ENCODE measurements at places on chromosomes 2 and 18.
A peak's percentile ranks its signal among the peaks of the same experiment; 100 is the strongest.

DNA sequence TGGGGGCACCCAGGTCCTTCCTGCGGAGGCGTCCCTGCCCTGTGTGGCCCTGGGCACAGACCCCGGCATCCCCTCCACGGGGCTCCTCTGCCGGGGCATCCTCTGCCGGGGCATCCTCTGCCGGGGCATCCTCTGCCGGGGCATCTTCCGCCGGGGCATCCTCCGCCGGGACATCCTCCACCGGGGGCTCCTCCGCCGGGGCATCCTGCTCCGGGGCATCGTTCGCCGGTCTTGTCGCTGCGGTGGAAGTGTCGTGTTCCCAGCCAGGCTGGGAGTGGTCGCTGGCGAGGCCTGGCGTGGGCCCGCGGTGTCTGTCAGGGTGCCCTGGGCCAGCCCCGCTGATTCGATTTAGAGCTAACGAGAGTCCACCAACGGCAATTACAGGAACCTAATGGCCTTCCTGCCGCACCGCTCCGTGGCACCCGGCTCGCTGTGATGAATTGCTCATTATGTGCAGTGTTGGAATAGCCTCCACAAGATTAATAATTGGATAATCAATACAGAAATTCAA, 115.1 kb downstream of the NFATC1 start:
- no peak for DNase-seq

- no peak for DNase-seq
Observed at GRCh38 chr2:121686218-121686617, 37.0 kb upstream of the CLASP1 start.

GRCh38 chr18:31878358-31878757, 64.6 kb downstream of the TRAPPC8 start:
- no peak for DNase-seq

GRCh38 chr18:25416374-25416773, 64.4 kb upstream of the ZNF521 start:
- DNase-seq, result no peak

DNA sequence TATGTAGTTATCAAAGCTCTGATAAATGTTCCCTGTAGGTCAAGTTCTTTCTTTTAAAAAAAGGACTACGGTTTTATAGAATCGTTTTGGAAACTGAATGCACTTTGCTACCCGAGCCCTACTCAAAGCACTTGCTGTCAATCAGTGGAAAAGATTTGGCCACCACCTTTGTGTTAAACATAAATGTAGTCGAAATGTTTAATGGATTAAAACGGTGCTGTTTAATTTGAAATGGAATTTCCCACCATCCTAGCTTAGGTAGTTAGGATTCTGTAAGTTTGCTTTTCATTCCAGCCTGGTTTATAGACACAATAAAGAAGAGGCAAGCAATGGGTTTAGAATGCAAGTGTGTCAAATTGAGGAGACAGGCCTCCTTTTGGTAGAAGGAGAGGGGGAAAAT, 69.4 kb upstream of the MMADHC start:
- no peak for DNase-seq

GRCh38 chr2:163909411-163910080, 173.7 kb upstream of the FIGN start:
- no peak for DNase-seq

- DNase-seq, result no peak
Observed at GRCh38 chr2:227339098-227339599, 14.1 kb downstream of the MFF start.

- no peak for DNase-seq
Observed at GRCh38 chr2:69053416-69053965, 40.5 kb downstream of the ANTXR1 start.

DNA sequence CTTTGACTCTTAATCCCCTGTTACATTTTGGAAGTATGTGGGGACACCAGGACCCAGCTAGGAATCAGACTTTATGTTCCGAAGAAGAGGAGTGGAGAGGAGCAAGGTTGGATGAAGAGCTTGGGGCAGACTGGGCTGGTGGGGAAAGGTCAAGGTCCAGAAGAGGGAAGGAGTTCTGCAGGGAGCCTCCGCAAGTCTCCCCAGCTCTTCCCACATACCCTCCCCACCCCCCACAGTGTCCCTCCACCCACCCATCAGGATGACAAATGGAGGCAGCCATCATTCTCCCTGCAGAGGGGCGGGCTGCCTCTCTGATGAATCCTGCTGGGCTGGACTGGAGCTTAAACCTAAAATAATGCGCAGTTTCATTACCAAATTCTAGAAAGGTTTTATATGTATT, 77.2 kb downstream of the ACKR3 start:
- DNase-seq, result no peak

DNA sequence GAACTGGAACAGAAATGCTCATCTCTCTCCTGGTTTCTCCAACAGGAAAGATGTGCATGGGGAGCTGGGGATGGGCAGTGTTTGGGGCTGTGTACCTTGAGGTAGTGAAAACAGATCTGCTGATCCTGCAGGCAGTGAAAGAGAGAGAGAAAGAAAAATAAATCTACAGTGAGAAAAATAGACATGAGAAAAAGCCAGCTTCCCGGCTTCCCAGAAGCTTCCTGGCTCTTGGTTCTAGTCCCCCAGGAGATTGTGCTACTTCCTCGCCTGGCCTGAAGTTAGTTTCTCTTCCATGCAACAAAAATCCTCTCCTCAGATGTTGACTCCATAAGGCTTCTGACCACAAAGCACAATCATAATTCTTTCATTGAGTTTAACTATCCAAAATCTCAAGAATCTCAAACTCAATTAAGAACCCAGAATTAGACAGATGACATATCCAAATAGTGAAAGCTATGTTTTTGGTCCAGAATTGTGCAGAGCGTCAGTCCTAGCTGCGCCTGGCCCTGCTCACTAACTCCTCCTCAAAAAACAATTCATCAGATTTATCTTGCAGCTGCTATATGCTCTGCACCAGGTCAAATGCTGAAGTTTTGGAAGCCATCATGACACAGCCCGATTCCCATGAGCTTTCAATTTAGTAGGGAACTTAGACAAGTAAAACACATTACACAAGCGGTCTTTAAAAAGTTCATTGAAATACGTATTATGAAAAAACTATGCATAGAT, 20.1 kb upstream of the NAB1 start:
- no peak for DNase-seq

DNA sequence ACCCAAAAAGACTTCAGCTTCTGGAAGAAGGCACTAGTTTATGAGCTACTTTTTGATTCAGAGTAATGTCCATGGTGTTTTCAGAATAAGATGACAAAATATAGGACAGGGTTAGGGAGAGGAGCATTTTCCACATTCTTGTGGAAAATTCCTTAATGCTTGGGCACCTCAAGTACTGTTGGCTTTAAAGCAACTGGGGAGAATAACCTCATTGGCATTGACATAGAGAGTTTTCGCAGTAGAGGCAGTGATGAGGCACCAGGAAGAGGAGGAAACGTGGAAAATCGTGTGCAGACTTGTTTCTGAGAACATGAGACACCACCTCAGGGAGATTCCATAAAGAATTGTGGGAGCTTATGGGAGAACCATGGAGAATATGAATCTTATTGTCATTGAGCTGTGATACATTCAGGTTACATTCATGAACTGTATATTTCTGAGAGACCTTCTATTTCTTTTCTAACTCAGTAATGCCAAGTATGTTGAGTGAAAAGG, 929.0 kb upstream of the NRXN1 start:
- DNase-seq, result no peak

DNA sequence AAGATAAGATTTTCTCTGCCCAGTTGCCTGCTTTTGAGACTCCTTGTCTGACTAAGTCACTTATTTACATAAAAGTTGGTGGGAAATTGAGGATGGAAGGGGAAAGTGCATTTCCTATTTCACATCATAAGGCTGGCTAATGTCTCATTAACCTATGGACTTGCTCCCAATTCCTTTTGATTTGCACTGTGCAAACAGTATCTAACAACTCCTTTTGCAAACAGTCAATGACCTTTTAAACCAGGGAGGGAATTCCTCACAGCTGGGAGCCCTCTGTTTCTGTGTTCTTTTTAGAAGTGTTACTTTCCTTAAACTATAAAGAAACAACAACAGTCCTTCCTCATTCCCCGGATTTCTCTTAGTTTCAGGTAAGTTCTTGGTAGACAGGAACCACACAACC, 272.8 kb downstream of the RND3 start:
- DNase-seq, result no peak

DNA sequence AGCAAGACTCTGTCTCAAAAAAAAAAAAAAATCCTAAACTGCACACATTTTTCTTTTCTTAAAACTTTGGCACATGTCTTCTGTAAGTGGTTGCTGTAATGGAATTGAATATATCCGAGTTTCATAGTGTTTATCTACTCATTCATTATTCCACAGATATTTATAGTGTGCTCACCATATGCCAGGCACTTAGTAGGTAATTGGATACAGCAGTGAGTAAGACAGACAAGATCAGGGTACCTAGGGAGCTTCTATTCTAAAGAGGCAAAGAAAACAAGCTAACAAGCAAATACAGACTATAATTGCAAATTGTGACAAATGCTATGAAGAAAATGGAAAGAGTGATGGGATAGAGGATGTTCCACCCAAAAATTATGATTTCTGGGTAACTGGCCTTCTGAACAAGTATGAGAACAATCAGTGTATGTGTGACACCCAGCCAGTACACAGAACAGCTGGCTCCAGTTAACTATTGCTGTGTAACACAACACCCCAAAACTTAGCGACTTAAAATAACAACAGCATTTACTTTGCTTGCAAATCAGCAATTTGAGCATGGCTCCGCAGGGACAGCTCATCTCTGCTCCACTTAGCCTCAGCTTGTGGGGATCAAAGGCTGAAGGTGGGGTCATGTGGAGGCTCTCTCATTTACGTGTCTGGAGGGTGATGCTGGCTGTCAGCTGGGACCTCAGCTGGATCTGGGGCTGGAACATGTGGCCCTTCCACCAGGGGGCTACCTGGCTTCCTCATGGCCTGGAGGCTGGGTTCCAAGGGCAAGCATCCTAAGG, 224.9 kb downstream of the INSIG2 start:
- DNase-seq, result no peak

DNA sequence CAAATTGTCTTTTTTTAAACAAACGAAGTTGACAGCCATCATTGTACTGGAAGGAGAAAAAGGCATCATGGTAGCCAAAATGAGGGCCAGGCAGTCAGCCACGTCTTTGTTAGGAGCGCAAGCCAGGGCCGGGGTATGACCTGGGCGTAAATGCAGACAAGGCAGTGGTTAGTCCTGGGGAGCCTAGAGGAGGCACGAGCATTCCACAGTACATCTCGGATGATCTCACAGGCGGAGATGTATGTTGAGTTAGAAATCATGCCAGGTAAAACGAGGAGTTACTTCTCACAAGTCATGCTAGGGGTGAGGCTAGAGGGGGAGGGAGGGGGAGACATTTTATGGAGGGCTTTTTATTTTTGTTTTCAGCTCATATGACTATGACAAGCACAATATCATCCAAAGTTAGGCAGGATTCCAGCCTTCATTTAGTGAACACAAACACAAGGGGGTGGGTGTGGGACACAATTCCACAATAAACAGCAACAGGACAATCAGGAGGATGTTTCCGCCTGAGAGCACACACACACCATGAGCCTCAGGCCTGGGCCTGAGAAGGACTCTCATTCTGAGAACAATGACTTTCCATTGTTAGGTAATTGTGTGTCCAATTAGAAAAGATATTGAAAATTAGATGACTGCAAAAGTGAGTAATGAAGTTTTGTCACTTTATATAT, 64.4 kb upstream of the PGAP1 start:
- DNase-seq, result no peak

DNA sequence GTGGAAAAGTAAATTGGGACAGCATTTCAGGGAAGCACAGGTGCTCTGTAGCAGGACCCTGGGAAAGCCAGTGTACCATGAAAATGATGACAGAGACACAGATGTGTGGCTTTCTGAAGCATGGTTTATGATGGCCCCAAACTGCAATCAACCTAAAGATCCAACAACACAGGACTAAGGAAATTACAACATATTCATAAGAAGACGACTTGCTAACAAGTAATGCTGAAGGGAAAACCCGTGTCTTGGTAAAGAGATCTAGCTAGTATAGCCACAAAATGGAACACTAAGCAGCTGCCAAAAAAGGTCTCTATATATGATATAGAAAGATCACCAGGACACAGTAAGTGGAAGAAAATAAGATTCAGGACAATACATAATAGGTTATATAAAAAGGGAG, 53.2 kb downstream of the UXS1 start:
- no peak for DNase-seq

DNA sequence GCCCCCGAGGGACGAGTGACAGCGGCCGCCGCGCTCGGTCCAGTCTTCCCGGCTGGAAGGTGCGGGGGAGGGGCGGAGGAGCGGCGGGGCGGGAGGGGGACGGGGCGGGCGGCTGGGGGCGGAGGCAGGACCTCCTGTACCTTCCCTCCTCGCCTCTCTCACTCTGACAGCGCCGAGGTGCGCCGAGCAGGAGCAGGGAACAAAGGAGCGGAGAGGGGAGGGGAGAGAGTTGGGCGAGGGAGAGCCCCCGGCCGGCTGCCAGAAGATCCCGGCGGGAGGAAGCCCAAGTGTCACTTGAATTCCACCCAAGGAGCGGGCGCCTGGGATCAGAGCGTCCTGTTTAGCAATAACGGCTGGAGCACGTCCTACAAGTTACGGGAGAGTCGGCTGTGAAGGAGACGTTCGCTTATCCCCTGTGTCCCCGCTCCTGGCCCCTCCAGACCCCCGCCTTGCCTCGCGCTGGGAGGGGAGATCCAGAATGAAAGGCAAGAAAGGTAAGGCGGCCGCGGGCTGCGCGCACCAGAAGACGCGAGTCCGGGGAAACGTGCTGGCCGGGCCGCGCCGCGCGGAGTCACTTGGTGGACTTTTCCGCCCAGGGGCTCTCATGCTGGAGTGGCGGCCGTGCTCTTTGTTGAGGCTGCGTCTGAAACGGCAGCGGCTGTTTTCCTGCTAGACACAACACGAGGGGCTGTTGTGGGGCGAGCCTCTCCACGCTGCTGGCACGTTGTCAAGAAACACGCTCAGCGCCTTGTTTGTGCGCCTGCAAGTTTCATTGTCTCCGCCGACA, at the start of gene TGIF1:
TGIF1 (plus strand) TSS at position 161 of the 787 bp plus-strand sequence; CDS start at position 479, 318 bp downstream.
- DNase-seq, result peak; percentile 40

DNA sequence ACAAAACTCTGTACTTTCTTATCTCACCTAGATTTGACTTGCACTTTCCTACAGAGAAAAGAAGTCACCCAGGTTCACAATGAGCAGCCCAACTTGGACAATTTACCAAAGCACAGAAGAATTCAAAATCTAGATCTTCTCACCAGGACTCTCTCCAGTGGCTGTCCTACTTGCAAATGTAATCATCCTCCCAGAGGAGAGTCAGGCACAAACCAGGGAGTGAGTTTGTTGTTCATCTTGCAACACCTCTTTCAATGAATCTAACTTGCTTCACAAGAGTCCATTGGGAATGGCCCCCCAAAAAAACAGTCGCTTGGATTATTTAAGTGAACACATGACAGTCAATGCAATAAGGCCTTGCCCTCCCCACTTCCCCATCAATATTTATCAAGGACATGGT, 144.6 kb downstream of the ATL2 start:
- DNase-seq, result no peak

GRCh38 chr18:67310826-67311225, 205.7 kb downstream of the DSEL start:
- DNase-seq, result no peak

- no peak for DNase-seq
Observed at GRCh38 chr2:240662681-240663080, 20.0 kb downstream of the AQP12B start.

- no peak for DNase-seq
Observed at GRCh38 chr2:144912206-144912605, 392.3 kb upstream of the ZEB2 start.

GRCh38 chr18:54247511-54248175, 21.7 kb upstream of the POLI start:
- DNase-seq, result no peak

GRCh38 chr18:3054214-3054613, 41.3 kb upstream of the LPIN2 start:
- no peak for DNase-seq

All from stimulated activated CD8-positive, alpha-beta memory T cell treated with anti-CD3 and anti-CD28 coated beads, Interleukin-2, amount 100 ng/mL, for 1 hour (primary cell).